Skin of body (tissue), 3 donors: ENCODE measurements at places on chromosomes 16 and 17.
A peak's percentile ranks its signal among the peaks of the same experiment; 100 is the strongest.

GRCh38 chr17:75450270-75450669 lies 6.2 kb upstream of the TMEM94 start:
- no peak for DNase-seq

DNA sequence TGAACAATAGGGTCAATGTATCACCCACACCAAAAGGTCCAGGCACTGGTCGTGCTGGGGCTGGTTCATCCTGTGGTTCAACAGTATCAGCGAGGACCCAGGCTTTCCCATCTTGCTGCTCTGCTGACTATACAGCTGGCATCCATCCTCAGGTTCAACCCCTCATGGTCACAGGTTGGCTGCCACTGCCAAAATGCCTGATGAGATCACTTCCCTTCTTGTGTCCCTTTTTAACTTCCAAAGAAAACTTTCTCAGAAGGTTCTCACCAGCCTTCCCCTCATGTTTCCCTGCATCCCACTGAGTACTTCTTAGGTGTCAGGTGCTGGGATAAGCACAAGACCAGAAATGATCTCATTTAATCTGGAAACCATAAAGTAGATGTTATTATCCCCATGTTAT lies 25.7 kb downstream of the CLEC16A start:
- DNase-seq = no peak

DNA sequence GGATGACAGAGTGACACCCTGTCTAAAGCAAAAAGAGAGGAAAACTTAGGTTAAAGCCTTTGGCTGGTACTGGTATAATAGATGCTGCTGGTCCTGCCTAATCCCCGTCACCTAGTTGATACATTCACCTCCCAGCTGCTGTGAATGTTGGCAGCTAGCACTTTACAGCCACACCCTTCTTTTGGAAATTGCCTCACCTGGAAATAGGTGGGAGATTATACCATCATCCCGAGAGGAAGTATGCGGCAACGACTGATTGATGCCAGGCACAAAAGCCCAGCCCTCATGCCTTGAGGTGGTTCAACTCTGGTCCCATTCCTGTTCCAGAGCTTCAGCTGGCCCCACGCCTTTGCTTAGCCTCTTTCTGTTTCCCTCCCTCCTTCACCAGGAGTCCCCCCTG lies 53.2 kb upstream of the SIAH1 start:
- no peak for DNase-seq

GRCh38 chr17:29172589-29172988 lies 7.6 kb downstream of the MYO18A start:
- no peak for DNase-seq

GRCh38 chr17:54466875-54467274 lies 433.8 kb upstream of the TOM1L1 start:
- DNase-seq = no peak

DNA sequence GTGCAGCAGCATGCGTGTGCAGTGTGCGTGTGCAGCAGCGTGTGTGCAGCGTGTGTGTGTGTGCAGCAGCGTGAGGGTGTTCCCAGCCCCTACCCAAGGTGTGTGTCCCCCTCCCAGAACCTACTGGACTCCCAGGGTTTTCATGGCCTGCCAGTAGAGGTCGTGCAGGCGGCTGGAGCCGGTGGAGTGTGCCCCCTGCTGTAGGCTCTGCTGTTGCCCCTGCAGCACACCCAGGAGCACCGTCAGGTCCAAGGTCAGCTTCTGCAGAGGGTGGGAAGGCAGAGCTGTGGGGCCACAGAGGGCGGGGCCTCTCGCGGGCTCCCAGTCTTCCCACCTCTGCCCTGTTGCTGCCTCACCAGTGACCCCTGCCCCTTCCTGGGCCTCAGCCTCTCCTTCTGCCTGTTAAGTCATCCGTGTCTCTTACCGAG lies 14.9 kb downstream of the MYBBP1A start:
- no peak for DNase-seq

DNA sequence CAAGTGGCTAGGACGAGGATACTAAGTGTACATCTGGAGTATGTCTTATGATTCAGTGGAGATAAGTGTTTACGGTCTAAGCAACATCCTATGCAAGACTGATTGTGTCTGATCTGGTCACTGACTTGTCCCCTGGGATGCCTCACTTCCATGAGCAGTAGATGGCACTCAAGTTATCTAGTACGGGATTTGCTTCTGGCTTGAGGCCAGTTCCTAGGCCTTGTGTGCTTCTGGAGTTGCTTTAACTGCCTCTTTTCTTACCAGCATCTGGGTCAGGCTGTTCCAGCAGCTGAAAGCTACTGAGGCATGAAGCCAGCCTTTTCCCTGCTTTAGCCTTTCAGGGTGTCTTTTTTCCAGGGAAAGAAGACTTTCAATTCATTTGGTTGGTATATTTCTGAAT lies 23.0 kb downstream of the SUPT6H start:
- DNase-seq = peak; percentile 8

- DNase-seq = no peak
Measured at GRCh38 chr16:53209877-53210276, 155.1 kb downstream of the CHD9 start.

- DNase-seq = no peak
Measured at GRCh38 chr17:79096477-79096876, 21.9 kb downstream of the ENGASE start.
